ENCODE measurements at places on chromosomes 5 and 9.
A peak's percentile ranks its signal among the peaks of the same experiment; 100 is the strongest.

DNA sequence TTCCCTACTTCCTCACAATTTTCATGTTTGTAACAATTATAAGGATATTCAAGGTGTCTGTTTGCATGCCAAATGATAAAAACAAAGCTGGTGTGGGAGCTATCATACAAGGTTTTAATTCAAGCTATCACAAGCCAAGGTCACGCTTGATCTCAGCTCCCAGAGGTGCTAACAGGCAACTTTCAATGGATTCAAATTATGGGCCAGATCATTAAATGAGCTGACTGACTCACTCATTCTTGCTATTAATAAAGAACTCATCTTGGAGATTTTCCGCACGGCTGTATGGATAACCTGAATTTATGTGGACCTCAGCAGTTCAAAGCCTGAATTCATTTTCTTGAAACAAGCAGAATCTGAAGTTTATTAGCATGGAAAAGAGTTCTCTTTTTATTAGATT, 267.3 kb upstream of the CDH6 start:
- DNase-seq = no peak

DNA sequence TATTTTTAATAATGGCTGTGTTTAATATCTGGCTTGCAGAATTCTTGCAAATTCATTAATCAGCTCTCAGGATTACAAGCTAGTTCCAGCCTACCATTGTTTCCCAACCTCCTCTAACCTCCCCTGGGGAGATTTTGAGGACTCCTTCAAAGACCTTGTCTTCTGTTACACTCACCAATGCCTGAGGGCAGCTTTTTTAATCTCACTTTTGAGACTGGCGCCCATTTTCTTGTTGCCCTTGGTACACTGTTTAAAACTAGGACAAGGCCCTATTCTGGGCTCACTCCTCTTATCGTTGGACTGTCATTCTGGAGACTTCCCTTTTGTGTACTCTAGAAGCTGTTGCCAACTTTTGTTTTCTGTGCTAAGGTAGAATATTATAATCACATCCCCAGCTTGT, 13.6 kb upstream of the EQTN start:
- DNase-seq = no peak

- DNase-seq = no peak
Observed at GRCh38 chr5:114957384-114957783, 212.3 kb downstream of the TRIM36 start.

DNA sequence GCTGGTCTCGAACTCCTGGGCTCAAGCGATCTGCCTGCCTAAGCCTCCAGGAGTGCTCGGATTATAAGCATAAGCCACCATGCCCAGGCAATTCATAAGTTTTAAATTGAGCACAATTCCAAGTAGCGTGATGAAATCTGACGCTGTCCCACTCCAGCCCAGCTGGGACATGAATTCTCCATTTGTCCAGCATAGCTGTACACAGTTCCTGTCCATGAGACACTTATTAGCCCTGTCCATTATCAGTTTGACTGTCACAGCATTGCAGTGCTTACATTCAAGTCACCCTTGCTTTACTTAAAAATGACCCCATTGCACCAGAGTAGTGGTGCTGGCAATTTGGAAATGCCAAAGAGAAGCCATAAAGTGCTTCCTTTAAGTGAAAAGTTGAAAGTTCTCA, 7.6 kb upstream of the SLC30A5 start:
- DNase-seq = no peak

DNA sequence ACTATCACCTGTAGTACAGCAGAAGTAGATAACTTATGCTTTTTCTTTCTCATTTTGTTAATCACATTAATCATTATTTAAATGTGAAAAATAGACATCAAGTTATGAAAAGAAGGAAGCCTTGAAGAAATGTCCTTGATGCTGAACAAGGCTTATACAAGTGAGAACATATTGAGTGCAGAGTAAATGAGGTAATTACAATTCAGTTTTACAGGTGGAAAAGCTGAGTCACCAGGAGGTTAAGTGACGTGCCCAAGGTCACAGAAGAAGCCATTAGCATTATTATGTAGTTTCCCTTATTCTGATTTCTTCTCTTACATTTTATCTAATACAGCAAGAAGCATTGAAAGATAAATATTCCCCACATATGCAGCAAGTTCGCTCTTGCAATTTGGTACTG, 998.5 kb upstream of the CDH6 start:
- DNase-seq = no peak

- DNase-seq = no peak
Observed at GRCh38 chr5:655406-655805, 37.7 kb downstream of the TPPP start.

- no peak for DNase-seq
Observed at GRCh38 chr9:76013809-76014208, 123.3 kb downstream of the PCSK5 start.

DNA sequence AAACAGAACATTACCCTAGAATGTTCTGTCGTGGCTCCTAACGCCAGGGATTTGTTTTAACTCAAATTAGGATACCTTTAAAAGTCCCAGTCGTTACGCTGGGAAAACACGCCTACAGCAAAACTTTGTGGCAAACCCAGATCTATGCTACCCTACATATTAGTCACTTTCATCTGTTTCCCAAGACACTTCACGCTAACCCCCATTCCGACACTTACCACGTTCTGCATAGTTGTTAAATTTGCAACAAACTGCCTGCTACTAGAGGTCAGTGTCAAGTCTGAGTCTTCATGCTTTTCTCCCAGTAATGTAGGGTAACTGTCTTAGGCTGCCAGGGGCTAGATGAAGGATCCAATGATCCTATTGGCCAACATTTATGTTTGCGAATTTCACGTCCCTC, 140.3 kb downstream of the RASEF start:
- no peak for DNase-seq

GRCh38 chr5:31581498-31582099, 49.5 kb downstream of the C5orf22 start:
- no peak for DNase-seq

DNA sequence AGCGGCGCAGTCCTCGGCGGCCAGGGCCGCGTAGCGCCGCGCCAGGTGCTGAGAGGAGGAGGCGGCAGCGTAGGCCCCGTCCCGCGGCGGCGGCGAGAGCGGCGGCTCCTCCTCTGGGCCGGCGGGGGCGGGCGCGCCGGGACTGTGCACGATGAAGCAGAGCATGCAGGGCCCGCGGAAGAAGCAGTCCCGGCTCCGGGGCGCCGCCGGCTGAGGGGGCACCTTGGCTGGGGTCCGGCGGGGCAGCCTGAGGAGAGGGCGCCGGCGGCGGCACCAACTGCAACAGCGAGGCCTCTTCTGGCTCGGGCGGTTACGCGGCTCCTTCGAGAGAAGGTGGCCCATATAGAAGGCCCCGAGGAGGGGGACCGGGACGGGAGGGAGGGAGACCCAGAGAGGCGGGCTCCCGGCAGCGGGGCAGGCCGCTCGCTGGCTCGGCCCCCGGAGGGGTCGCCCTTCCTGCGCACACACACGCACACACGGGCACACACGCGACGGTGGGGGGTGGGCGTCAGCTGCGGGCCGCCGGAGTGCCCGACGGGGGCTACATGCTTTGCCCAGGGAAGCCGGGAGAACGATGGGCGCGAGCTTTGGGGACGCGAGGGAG, 446 bp downstream of the FBXL17 start:
- DNase-seq = peak; percentile 6

- no peak for DNase-seq
Observed at GRCh38 chr5:161562446-161562845, 15.9 kb upstream of the GABRB2 start.

DNA sequence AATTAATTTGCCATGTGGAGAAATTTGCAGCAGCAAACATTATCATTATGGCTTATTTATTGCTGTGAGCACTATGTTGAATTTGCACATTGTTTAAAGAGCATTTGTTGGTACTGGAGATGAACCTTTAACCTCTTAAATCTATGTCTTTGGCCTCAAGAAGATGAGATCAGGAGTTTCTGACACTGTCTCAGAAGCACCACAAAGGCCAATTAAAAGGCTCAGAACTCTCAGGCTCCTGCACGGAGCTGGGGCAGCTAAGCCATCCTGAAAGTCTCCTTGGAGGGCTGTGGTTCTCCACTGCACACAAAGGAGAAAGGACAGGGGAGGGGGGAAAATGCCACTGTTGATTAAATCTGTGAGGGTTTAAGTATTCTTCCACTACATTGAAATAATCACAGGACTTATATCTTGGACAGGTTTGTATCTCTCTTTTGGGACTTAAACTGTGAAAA, 33.1 kb downstream of the ZNF366 start:
- DNase-seq = no peak

DNA sequence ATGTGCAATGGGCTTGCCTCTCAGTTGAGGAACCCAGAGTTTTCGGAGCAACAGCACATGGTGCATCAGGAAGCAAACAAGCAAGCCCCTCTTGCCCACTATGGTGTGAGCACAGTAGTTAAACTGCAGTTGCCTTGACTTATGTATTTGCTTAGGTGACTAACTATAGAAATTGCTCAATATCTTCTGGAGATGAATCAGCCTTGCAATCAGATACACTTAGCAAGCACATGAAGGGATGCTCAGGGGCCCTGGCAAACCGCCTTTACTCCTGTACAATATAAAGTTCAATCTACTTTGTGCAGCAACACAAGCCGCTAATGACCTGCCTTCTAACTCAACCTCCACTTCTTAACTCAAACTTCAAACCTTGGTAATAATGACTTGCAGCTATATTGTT, 581.7 kb upstream of the RIOK2 start:
- DNase-seq = no peak

- no peak for DNase-seq
Observed at GRCh38 chr5:163885117-163885516, 379.7 kb downstream of the MAT2B start.

- no peak for DNase-seq
Observed at GRCh38 chr9:137478613-137478961, 19.5 kb upstream of the NSMF start.

DNA sequence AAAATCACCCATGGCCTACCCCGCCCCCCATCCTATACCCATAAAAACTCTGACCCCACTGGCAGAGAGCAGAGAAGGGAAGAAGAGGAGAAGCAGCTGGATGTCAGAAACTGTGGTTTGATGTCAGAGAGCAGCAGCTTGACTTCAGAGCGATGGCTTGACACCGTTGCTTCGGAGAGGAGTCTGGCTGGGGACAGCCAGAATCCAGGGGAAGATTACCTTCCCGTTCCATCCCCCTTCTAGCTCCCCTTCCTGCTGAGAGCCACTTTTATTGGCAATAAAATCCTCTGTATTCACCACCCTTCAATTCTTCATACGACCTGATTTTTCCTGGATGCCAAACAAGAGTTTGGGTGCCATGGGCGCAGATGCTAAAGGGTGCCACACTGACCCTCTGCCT, 138.0 kb downstream of the DCP2 start:
- DNase-seq = no peak

DNA sequence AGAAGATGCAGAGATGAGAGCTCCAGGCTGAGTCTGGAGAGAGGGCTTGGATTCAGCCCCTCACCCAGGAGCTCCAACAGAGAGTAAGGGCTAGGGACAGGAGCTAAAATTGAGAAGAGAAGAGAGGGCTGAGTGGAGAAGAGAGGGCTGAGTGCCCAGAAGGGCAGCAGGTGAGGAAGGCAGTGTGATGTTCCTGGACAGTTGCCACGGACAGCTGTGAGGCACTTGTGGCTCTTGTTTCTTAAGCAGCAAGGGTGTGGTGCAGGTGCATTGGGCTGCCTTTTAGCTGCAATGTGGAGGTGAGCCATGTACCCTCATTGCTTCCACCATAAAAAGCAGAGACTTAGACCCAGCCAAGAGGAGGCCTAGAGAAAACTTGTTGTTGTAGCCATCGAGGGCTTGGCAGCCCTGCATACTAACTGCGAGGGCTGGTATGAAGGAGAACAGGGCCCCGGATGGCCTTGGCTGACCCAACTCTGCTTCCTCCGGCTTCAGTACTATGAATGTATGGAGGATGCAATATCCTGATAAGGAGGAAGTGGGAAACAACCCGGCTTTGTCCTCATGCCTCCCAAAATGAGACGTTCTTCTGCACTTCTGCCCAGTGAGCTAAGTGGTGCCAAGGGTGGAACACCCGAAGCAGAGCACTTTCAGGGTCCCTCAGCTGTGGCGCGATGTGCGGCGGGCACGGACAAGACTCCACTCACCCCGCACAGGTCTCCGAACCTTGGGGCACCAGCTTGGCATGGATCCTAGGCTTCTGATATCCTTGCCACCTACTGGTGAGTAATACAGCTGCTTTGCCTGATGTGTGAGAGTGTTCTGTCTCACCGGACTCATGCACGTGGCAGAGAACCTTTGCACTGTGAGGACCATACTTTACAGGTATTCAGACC, 65.2 kb downstream of the LRRC70 start:
- peak; percentile 30 for DNase-seq

DNA sequence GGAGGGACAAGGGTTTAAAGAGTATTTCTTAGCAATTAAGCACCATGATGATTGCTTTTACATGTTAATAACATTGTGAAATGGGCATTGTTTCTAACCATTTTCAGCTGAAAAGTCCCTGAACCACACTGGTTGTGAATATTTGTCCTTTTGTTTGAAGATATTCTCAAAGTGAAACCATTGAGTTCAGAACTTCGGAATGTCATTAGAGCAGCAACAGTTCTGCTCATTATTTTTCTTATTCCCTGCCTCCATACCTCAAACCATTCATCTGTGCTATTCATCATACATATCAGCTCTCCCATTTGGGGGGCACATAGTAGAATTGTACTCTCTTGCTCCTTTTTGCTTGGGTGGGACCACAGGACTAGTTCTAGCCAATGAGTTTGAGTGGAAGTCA, 553.0 kb upstream of the ZNF462 start:
- no peak for DNase-seq

DNA sequence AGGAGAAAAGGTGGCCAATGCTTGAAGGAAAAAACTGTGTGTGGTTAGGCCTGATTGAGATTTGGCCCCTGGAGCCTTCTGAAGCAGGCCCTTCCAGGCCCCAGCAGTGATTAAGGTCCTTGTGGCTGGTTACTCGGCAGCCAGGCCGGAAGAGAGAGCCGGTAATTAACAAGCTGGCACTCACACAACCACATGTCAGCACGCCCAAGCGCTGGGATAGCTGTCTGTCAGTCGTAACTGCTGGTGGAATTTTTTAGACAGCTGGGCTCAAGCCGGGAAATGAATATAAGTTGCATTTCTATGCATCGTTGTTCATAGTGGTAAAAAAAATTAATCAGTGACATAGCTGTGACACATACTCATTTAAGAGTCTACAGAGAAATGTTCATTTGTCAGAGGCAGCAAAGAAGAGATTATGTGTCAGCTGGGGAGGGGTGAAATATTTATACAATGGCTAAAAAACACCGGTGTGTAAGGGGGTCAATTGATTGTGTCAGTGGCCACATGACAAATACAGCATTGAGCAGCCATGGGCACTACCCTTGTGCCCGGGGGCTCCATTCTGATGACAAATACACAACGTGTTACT, 13.7 kb upstream of the ARAP3 start:
- peak; percentile 20 for DNase-seq

Measured in DMS79 (cell line).